Stimulated activated CD4-positive, alpha-beta T cell treated with anti-CD3 and anti-CD28 coated beads, Interleukin-4, amount 100 ng/mL, for 1 hour (primary cell): ENCODE measurements at places on chromosomes 1 and 21.

DNA sequence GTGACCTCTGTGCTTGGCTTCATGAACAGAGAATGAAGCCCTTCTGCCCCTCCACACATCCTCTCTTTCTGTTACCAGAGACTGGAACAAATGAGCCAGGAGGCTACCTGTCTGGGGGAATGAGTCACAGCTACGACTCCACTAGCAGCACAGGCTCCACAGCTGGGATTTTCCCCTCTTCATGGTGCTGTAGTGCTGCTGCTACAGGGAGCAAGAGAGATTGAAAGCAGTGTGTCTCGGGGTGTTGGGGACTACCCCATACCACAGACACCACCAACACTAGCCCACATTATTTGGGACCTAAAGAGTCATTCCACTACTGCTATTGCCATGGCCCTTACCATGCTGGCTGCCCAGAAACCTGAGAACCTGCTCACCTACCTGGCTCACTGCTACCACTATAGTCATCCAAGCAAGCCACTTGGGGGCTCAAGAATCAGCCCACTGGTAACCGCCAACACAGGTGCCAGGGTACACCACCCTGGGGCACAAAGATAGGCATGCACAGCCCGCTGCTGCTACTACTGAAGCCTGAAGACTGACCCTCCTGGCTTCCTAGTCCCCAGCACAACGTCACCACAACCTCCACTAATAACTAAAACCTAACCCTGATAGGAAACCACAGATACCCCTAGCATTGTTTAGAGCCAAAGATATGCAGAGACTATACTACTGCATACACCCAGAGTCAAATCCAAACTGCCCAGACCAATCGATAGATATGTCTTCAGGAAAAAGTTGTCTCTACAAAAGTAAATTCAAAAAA is 17.7 kb downstream of the CD1E start:
- peak; percentile 6 for DNase-seq

DNA sequence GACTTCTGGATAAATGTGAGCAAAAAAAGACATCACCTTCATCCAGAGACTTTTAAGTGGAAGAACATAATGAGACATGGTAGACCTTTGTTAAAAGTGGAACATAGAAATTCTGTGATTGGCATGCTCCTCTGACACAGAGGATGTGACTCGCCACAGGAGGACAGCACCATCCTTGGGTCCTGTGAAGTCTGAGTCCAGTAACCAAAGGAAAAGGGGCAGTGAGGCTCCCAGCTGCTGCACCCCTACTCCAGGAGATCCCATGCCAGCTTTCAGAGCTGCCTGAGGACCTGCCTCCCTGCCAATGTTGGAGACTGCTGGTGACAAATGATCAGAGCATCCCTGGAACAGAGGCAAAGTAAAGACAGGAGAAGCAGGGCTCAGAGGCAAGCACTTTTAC is 136.2 kb downstream of the BRINP2 start:
- no peak for DNase-seq

DNA sequence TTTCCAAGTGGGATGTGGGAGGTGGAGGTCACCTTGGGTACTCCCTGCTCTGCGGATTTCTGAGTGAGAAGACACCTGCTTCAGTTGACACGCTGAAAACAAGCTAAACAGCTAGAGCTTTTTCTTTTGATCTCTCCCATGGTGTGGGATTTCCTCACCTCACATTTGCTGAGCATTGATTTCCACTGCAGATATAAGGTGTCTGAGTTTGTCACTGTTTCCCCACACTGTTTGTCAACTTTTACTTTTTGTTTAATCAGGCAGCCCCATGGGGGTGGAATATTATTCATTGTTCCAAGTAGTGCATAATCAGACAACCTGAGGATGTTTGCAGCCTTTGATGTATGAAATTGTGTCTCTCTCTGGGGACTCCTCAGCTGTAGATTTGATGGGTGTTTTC is 49.5 kb downstream of the FASLG start:
- no peak for DNase-seq

DNA sequence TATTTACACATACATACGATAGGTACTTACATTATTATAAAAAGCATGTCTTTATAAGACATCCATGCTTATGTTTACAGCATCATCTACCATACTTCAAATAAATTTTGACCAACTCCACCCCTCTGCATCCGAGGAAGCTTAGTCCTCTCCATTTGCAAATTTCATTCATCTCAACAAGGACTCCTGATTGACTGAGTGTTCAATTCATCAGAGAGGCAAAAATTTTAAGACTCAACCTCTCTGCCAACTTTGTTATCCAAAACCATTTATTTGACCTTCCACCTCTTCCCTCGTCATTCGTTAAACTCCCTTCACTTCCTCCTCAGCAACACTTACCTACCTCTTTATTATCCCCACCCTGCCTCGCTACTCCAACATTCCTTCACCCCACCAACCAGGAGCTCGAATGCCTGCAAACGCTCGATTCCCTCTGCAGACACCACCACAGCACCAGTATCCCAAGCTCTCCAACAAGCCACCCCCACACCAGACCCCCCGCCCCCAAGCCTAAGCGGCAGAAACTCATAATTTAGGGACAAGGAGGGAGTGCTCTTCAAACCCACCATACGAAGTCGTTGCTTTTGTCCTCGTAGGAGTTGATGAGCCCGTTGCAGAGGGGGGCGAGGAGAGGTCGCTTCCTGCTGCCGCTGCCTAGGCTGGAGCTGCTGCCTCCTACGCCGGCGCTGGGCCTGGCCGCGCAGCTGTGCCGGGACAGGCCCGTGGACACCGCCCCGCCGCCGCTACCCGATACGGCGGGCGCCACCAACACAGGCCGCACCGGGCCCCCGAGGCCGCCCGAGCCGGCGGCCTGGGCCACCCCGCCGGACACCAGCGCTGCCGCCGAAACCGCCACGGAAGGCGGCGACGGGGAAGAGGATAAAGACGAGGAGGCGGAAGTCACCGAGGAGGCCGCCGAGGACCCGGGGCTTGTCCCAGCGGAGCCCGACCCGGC is 803 bp downstream of the COP1 start:
- DNase-seq: peak; percentile 54

DNA sequence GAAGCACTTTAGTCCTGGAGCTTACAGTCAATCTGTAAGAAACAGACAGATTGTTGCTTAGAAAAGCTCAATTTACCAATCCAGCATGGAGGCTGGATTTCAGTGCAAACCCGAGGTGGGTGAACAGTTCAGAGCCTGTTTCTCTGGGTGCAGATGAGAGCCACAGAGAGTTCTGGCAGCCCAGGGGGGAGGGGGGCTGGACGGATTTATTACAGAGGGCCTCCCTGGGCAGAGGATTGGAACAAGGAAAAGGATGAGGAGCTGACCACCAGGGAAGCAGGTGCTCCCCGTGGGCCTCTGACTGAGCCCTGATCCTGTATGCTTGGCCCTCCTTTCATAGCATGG is 38.0 kb upstream of the EPS8L3 start:
- DNase-seq: no peak

DNA sequence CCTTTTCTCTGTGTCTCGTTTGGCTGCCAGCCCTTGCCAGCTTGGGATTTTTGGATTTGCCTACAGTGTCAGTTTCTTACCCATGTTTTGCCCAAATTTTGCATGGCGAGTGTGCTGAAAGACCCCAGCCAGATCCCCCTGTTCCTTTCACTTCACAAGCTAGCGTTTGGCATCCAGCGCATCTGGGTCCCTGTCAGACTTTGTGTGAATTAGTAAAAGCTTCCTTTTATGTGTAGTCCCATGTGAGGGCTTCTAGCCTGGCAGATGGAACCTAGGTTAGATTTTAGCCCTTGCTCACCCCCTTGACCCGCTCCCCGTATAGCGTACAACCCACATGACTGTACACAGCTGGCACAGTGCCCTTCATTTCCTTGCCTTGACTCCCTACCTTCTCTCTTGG is 22.3 kb upstream of the GALNT2 start:
- no peak for DNase-seq

- DNase-seq: no peak
Observed at GRCh38 chr1:107073493-107073892, 17.0 kb downstream of the PRMT6 start.

DNA sequence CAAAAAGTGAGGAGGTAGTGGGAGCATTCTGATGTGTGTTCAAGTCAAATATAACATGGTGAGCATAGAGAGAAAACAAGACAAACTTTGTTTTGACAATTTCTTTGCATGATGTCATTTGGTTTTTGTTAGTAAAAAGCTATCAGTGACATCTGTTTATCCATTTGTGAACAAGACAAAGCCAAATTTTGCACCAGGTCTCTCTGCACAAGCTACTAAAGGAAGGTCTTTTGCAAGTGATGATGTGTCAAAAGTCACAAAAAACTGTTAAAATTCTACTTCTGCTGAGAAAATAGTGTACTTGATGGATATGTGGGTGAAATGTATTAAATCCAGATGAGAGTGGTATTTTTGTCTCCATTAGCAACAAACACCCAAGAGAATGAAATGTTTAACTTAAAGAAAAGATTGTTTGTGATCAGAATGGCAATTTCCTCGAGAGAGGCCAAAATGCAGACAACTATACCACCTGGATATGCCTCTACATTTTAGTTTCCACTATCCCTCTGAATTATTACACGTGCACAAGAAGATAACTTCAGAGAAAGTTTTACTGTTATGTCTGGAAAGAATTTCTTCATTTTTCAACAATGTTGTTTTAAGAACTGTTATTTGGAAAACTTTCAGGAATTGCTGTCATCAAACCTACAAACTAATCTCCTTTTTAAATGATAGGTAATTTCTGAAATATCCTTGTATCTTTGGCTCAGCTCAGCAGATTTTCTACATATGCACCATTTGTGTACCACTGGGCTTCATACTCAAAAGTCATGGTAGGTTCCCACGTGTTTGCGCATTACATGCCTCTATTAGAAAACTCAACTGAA is 807.4 kb upstream of the ADGRL2 start:
- DNase-seq: no peak

GRCh38 chr1:101960142-101960541 is 36.6 kb downstream of the OLFM3 start:
- DNase-seq: no peak

DNA sequence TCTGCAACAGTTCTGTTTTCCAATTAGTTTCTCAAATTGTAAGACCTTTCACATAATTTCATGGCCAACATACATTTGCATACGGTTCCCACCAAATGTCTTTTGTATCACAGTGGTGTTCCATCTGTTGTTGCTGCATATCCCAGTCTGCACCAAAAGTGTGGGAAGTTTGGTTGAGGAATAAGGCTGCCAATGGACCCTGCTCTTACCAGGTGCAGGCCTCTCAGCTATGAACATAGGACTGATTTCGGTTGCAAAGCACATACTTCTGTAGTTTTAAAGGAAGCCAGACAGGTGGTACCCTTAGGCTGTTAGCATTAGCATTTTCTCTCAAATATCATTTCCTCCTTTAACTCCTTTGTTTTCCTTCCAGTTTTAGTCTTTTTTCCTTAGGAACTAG is 33.8 kb downstream of the ADGRL4 start:
- DNase-seq: no peak

DNA sequence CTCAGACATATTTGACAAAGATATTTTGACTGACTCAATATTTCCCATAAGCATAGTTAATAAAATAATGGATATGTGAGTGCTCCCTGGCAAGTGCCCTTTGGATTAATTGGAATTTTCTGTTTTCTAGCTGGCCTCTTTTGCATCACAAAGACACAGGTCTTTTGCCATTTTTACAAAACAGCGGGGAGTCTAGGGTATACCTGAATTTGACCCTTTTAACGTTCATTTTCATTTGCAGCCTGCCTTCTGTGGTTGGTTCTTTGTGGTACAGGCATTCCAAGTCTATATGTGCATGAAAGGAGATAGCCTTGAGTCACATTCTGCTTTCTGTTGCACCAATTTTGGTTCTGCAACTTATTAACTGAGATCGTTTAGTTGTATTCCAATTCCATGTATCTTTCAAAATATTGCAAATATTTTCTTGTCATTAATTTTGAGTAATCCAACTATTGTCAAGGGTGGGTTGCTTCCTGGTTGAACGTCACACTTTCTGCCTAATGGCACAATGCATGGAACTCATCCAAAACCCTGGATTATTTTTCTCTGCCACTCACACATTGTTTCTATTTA is 171.7 kb downstream of the CRB1 start:
- no peak for DNase-seq

GRCh38 chr1:96214982-96215381 is 506.6 kb upstream of the PTBP2 start:
- no peak for DNase-seq

DNA sequence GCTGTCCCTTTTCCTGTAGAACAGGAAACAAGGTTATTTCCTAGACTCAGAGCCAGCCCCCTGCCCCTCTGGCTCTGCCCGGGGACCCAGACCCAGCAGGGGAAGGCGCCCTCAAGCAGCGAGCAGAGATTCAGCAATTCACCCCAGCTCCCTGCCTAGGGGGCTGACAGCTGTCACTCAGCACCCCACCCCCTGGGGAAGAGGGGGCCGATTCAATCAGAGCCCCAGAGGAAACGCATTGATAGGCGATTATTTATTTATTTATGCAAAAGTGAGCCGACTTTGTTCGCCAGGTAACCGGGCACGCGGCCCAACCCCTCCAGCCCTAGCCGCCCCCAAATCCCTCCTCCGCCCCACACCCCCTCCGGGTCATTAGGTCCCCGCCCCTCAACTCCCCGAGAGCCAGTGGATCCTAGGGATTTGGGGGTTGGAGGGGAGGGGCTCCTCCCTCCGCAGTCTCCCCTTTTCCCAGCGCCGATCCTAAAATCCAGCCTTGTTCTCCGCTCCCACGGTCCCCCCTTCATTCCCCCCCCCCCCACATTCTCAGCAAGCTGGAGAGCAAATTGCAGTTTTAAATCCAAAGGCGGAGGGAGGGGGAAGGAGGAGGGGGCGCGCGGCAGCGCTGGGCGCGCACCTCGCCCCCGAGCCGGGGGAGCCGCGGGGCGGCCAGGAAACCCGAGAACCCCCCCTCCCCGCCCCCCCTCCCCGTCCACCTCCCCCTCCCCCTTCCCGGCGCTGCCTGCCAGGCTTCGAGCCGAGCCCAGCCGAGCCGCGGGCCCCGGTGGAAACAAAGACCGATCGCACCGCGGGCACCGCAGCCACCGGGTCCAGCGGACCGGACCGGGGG is 1.3 kb downstream of the AHDC1 start:
- DNase-seq: peak; percentile 39

- no peak for DNase-seq
Observed at GRCh38 chr1:172360511-172360910, 60.0 kb upstream of the C1orf105 start.

GRCh38 chr1:158646465-158646864 is 40.0 kb downstream of the SPTA1 start:
- DNase-seq: no peak

DNA sequence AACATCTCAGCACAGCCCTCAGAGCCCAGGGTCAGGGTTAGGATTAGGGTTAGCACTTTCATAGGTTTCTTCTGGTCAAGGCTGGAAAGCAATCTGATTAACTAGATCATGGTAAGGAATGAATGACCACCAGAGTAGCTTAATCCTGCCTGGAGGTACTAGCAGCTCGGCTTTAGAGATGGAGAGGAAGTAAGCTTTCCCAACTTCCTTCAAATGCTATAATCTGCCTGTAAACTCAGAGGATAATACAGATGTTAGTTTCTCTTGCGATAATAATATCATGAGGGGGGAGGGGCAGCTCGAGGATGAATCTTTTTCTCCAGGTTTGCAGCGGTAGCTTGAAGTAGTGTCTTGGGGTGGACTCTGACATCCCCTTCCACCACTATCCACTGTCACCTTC is 194.9 kb downstream of the HIVEP3 start:
- no peak for DNase-seq

GRCh38 chr1:39165049-39165448 is 39.4 kb upstream of the MACF1 start:
- DNase-seq: no peak

- DNase-seq: no peak
Observed at GRCh38 chr1:234827656-234828055, 217.7 kb upstream of the IRF2BP2 start.

GRCh38 chr1:5983361-5984103 is 8.7 kb downstream of the NPHP4 start:
- DNase-seq: no peak
